AG10803 (cell line): ENCODE measurements at places on chromosomes 7 and 10.

- DNase-seq: no peak
These were observed 133.7 kb upstream of the CTTNBP2 start for GRCh38 chr7:118006979-118007378.

DNA sequence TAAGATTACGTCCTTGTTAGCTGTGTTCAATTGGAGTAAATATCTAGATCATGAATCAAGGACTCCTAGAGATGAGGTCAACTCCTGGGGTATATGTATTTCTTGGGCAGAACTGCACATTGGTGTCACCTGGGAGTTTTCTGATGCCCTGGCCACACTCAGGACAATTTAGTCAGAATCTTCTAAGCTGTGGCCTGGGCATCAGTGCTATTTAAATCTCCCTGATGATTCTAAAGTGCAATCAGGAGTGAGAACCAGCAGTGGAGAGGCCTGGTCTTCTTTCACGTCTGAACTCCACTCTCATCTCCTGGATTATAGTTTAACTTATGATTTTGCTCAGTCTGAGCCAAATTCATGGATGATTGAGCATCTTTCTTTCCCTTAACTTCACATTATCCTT lies 218.0 kb downstream of the BMPER start:
- no peak for DNase-seq

- DNase-seq: no peak
These were observed 361.8 kb downstream of the GATA3 start for GRCh38 chr10:8416192-8416701.

DNA sequence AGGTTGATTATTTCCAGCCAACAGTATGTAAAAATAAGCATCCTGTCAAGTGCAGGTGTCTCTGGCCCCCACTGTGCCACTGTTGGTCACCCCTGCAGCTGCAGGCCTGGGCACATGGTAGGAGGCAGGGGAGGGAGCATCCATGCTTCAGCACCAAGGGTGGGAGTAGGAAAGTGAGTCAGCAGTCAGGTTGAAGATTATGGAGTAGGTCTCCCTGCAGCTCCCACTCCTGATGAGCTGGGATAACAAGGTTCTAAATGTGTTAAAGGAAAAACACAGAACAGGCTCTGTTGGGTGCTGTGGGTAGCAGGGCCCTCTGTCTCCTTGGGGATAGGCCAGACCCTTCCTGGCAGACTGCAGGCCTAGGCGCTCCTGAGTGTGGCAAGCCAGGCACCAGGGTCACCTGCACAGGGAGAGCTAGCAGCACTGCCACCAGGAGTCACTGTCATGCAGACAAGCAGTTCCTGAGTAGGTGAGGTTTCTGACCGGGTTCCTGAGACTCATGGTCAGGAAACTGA lies 59.3 kb downstream of the NUDCD3 start:
- DNase-seq: no peak

DNA sequence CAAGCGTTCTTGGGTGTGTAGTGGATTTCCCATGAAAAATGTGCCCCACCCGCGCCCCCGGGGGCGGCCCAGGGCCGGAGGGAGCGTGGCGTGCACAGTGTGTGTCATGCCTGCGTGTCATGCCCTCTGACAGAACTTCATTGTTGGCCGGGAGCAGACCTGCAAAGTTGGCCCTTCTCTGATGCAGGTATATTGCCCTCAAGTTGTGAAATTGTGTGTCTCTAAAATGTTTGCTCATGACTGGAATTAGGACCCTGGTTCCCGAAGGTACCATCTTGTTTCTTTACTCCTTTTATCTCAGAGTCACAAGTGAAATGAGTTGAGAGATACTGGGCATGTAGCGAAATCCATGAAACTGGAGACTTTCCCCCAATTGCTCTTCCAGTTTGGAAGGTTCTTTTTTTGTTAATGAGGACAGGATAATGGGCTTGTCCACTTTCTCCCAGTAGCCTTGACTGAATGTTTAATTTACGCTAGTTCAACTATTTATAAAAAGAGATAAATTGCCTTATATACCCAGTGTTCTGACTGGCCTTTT lies 26.2 kb downstream of the ADK start:
- peak; percentile 25 for DNase-seq

- DNase-seq: no peak
These were observed 52.5 kb downstream of the PRKAG2 start for GRCh38 chr7:151824373-151824933.

GRCh38 chr10:88232983-88233543 lies 350.1 kb downstream of the RNLS start:
- no peak for DNase-seq

GRCh38 chr10:97975598-97975997 lies 54.8 kb downstream of the CRTAC1 start:
- DNase-seq: no peak

- no peak for DNase-seq
These were observed 161.6 kb downstream of the BAMBI start for GRCh38 chr10:28838908-28839307.
